ENCODE measurements at places on chromosomes 2 and 18.

DNA sequence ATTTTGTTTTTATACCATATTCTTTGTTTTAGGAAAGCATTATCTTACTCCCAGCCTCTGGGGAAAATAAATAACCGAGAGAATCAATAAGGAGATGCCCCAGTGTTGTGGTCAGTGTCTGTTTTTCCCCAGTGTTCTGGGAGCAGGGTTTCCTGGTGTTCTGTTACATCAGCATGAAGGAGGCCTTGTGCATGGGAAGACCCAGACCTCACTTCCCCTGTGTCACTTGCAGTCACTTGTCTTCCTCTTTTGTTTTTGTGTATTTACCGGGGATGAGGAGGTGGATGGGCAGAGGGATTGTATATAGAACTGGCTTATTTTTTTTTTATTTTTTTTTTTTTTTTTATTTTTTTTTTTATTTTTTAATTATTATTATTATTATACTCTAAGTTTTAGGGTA lies 45.0 kb upstream of the MGAT5 start:
- DNase-seq = no peak

GRCh38 chr2:16208241-16208797 lies 268.0 kb downstream of the MYCN start:
- DNase-seq = no peak

GRCh38 chr18:48850822-48851598 lies 99.8 kb downstream of the SMAD7 start:
- no peak for DNase-seq

DNA sequence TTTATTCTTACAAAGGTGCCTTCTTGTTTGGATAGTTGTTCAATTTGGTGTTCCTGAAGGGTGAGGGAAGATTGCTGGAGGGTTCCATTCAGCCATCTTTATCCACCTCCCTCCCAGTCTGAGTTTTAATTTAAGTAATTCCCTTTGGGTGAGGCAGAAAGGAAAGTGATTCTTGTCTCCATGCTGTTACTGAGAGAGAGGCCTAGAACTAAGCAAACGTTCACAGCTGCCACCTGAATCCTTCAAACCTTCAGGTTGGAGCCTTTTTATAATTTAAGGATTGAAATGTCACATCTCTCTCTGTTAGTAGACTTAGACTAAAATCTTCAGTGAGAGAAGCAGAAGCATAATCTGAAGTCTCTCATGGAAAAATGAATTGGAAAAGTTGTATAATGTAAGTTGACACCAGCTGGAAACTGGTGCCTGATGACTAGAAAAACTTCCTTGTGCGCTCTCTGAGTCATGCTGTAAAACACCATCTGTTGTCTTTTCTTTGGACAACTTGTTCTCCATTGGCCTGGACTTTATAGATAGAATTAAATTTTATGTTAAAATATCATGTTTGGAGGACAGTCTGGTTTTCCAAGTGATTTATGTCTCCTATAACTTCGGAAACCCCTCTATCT lies 14.6 kb downstream of the STRADB start:
- no peak for DNase-seq
